Hematopoietic multipotent progenitor cell treated with erythropoietin and hydrocortisone succinate and interleukin-3 and kit ligand, for 8 days (in vitro differentiated cells): ENCODE measurements at places on chromosomes 2 and 18.

GRCh38 chr2:121061633-121062032 is 223.4 kb downstream of the TFCP2L1 start:
- DNase-seq: no peak

- DNase-seq: no peak
Measured at GRCh38 chr2:95073856-95074662, 47.5 kb downstream of the MRPS5 start.

DNA sequence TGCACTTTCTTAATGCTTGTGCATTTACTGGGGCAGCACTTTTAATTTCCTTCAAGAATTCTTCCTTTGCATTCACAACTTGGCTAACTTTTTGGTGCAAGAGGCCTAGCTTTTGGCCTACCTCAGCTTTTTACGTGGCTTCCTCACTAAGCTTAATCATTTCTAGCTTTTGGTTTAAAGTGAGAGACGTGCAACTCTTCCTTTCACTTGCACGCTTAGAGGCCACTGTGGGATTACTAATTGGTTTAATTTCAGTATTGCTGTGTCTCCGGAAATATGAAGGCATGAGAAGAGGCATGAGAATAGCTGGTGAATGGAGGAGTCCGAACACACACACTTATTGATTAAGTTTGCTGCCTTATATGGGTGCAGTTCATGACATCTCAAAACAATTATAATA is 354.1 kb downstream of the DLGAP1 start:
- no peak for DNase-seq

DNA sequence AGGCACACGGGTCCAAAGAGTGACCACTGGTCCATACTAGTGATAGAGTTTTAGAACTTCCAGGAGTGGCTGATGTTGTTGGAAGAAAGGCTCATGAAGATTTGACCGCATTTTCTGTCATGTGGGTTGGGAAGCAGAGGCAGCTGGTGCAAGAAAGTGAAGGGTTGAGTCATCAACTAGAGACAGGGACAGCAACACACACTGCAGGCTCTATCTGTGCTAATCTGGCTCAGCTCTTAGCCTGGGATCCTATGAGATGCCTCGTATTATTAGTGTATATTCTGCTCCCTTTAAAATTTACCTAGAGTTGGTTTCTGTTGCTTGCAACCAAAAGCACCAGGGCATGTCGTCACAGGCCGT is 2.5 kb upstream of the SH3RF3 start:
- DNase-seq: no peak

- no peak for DNase-seq
Measured at GRCh38 chr2:85308896-85309555, 18.8 kb downstream of the TGOLN2 start.

- no peak for DNase-seq
Measured at GRCh38 chr2:231935207-231935524, 9.0 kb upstream of the NPPC start.

- DNase-seq: no peak
Measured at GRCh38 chr2:203835420-203835819, 32.2 kb upstream of the CTLA4 start.

DNA sequence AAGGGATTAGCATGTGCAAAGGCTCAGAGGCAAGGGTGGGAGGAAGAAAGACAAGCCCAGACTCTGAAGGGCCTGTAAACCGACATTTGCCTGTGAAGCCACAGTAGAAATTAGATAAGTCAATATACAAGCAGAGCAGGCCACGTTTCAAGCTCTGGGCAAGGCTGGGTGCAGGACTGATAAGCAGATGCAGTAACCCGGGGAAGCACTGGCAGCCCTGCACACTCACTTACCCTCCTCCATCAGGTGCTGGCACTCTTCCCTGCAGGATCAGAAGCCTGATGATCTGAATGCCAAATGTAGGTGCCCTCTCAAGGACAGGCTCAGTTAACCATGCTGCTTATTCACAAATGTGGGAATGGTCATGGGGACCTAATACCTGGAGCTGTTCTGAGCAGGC is 46.3 kb upstream of the RAB12 start:
- DNase-seq: peak; percentile 93

- DNase-seq: no peak
Measured at GRCh38 chr2:96414161-96414710, 78.7 kb downstream of the NCAPH start.

DNA sequence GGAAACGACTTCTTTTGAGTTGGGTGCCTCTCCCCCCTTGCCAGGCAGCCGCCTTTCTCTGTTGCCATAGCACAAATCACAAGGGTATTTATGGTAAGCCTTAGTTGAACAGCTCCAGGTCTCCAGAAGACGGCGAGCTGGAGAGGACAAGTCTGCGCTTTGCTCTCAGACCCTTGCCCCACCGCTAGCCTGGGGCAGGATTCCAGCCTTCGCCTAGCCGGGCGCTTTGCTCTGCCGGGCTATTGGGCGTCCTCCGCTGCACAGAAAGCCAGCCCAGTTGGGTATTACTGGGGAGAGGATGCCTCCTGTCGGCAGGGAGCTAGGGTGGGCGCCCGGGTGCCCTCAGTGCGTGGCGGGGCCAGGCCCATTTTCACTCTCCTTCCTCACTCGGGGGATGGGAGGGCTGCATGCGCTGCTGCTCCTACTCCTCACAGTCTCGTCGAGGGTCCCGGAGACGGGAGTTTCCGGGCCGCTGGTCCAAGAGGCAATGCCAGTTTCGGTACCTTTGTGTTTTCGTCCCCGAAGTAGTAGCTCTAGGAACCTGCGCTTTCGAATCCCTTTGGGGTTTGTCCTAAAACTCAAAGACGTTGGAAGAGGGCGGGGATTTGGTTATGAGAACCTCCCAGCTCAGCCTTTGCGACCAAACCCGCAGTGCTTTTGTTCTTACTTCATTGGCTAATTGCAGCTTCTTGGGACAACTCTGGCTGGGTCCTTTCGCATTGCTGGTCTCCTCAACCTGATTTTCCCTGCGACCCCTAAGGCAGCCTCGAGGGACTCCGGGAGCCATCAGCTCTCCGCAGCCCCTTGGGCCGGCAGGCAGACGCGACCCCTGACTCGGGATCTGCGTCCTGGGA is 3.6 kb upstream of the DLX2 start:
- DNase-seq: peak; percentile 59

- DNase-seq: no peak
Measured at GRCh38 chr2:2686222-2686621, 355.1 kb upstream of the MYT1L start.

GRCh38 chr2:212922701-212923100 is 228.7 kb downstream of the IKZF2 start:
- DNase-seq: no peak

DNA sequence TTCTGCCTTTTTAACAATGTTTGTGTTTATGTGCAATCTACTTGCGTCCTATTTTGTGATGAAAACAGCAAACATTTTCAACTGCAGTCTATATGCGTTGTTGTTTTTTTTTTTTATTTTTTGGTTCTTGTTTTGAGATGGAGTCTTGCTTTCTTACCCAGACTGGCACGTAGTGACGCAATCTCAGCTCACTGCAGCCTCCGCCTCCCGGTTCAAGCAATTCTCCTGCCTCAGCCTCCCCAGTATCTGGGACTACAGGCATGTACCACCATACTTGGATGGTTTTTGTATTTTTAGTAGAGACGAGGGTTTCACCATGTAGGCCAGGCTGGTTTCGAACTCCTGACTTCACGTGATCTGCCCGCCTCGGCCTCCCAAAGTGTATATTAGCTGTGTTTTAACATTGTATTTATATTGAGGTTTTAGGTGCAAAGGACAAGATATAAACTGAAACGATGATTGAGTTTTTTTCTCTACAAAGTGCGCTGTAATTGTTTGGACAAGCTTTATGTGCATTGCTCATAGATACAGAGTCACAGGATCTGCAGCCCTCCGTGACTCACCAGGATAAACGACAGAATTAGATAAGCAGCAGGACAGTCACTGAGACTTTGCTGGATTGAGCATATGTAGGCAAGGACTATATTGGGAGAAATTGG is 17.4 kb downstream of the CDH7 start:
- no peak for DNase-seq

DNA sequence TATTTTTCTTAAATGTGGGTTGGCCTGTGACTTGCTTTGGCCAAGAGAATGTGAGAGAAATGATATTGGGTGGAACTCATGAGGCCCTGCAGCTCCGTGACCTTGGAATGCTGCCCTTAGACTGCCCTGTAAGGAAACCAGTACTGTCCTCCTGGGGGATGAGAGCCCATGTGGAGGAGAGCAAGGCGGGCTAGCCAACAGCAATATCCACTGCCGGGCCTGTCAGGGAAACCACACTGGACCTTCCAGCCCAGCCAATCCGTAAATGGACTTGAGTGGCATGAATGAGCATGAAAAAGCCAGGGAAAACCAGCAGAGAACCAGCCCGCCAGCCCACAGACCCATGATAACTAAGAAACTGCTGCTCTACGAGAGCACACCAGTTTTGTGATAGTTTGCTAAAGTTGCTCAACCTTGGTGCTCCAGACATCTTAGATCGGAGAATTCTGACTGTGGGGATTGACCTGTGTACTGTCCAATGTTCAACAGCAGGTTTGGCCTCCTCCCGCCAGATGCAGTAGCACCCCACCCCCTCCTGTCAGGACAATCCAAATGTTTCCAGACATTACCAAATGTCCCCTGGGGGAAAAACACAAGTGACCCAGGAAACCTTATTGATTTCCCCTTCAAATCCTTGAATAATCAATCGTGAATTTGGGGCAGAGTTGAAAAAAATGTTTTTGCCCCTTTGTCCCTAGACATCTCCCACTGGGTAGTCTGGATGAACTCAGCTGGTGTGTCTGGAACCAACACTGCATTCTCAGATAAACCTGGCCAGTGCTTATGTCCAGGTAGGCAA is 27.2 kb downstream of the ALPK2 start:
- no peak for DNase-seq

GRCh38 chr2:72576861-72577260 is 249.0 kb downstream of the EXOC6B start:
- no peak for DNase-seq

DNA sequence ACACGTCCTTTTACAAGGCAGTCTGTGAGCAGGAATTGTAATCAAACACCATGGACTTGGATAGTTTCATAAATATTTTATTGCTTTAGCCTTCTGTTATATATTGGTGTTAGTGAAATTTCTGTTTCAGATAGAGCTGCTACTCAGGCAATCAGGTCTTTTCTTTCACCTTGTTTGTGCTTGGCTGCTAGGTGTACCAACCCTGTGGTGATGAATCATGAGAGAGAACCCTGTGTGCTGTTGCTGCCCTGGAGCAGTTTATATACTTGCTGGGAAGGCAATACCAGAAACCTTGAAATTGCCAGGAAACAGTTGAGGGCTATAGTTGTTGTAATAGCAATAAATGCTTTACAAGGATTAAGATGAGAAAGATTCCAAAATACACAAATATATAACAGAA is 84.5 kb downstream of the FSHR start:
- no peak for DNase-seq

DNA sequence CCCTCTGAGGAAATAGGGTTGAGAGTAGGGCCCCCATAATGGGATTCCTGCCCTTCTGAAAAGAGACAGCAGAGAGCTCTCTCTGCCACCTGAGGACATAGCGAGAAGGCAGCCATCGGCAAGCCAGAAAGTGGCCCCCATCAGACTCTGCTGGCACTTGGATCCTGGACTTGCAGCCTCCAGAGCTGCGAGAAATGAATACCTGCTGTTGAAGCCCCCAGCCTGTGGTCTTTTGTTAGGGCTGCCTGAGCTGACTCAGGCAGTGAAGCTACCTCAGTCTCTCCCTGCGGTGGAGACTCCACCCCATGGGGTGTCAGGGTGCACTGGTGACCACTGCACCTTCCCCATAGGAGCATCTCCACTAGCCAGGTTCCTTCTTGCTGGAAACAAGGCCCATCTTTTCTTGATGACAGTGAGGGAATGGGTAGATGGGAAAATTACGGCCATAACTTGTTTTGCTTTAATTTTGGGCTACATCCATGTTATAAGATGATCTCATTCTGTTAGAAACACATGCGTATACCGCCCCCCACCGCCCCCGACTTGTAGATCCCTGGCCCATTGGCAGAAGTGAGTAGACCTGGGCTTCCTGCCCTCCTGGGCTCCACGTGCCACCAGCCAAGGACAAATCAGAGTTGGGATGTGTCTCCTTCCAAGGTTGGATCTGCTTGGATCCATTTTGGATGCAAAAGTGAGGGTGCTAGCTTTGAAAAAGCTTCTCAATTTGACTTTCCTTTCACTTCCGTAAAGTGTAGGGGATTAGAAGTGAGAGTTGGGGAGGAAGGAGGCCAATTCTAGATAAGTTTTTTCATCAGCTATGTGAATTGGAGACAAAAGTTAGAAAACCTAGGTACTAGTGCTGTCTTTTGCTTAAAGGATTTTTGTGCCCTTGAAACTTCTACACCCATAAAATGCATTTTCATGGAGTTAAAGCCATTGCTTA is 42.9 kb downstream of the NCK2 start:
- DNase-seq: peak; percentile 11

GRCh38 chr2:101463911-101464641 is 10.8 kb downstream of the RFX8 start:
- DNase-seq: no peak

DNA sequence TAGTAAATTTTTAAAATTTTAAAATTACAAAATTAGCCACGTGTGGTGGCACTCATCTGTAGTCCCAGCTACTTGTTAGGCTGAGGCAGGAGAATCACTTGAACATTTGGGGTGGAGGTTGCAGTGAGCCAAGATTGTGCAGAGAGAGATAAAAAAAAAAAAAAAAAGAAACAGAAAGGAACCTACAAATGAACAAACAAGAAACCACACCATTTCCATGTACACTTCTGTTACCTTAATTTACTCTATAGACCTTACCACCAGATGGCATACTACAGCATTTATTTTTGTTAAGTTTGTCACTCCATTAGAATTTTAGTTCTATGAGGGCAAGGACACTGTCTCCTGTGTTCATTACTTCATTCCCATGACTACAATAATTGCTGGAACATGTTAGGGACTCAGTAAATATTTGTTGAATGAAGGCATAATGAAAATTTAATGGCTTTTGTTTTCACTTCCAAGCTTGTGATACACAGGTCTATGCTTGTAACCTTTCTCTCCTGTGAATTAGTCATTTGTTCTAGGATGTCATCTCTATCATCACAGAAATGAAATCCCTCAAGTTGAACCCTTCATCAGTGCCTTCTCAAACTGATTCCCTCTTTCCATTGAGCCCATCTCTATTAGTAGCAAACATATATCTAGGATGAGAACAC is 76.0 kb downstream of the ARHGAP15 start:
- DNase-seq: peak; percentile 75

DNA sequence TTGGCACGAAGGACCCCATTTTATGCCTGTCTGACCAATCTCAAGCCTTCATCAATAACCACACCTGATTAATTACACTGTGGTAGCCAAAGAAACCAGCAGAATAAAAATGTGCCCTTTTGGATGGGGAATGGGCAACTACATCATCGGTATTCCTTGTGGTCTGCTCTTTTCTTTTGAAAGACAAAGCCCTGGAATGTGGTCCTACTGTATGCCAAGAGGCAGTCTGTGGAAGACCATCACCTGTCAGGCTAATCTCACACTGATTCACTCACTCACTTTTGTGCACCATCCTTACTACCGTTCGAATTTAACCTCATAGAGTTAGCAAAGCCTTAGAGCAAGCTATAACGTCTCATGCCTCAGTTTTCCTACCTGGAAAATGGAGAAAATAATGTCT is 275.2 kb upstream of the LRRTM1 start:
- no peak for DNase-seq
